Mammary epithelial cell (primary cell): ENCODE measurements at places on chromosomes 5 and 9. TPM values are rescaled to one million over a fixed set of nuclear protein-coding genes. Genes with fewer than 3 reads are reported as not detected.

Gene HTR4
- not detected for polyA plus RNA-seq

Gene ARRDC3
- 6.5 TPM for polyA plus RNA-seq

Gene FBN2
- polyA plus RNA-seq, result 29.2 TPM

Gene RORB
- 0.05 TPM for polyA plus RNA-seq

Gene AJM1
- polyA plus RNA-seq, result 0.40 TPM

Gene TMEM232
- polyA plus RNA-seq, result 0.49 TPM

Gene GARIN3
- polyA plus RNA-seq, result not detected

DNA sequence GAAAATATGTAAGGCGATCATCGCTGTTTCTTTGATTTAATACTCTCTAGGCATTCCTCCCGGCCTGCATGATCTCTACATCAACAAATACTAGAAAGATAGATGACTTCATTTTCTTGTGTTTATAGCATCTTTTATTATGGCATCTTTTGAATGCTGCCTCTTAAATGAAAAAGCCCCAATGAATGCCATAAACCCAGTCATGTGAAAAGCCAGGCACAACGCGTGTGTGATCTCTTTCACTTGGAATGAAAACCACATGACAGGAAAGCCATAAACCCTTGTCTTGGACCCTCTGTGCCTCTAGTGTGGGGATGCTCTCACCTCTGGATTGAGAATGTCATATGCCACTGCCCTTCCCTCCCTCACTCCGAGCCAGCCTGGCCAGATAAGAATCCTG, 476.2 kb downstream of the SEMA5A start:
- no peak for DNase-seq

DNA sequence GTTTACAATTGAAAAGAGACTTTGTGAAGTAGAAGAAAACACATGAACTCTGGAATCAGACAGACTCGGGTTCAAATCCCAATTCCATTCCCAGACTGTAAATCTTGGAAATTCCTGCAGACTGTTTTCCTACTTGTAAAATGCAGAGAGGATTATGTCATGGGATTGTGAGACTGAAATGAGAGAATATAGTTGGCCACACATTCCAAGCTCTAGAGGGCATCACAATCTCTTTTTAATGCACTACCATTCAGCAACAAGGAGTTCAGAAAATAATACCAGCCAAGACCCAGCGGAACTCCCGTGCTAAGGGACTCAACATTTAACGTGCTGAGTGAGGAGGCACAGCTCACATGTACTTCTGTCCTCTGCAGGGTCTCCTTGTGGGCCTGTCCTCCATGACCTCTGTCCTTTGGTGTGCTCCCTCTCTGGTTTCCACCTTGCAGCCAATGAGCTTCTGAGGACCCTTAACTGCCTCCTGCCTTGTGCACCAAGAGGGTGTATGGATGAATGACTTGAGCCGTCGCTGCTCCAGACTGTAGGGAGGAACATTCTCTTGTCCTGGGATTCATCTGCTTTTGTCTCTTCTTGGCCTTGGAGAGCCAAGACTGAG, 263.5 kb downstream of the NTRK2 start:
- peak; percentile 27 for DNase-seq

- DNase-seq, result no peak
Observed at GRCh38 chr9:38175423-38175822, 106.4 kb upstream of the SHB start.

- no peak for DNase-seq
Observed at GRCh38 chr9:127112735-127113161, 9.7 kb downstream of the ANGPTL2 start.

- DNase-seq, result peak; percentile 72
Observed at GRCh38 chr9:127634021-127634420, 21.9 kb downstream of the STXBP1 start.

DNA sequence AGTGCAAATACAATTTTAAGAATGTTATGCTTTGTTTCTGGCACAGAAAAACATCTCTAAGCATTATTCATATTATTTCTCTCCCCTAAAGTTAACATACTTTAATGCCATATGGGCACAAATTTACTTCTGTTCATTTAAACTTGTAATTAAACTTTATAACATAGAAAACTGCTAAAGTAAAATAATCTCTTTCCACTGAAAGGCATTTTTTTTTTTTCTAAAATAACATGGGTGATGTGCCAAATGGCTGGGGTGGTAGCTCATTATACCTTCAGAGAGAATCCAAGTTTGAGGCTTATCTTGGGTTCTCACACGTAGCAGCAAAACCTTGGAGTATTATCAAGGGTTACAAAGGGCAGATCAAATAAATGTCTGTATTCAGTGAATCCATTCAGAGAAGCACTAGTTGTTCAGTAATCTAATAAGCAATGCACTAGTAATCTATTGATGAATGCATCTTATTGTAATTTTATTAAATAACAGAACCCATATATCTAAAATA, 257.6 kb upstream of the POU5F2 start:
- DNase-seq, result no peak

DNA sequence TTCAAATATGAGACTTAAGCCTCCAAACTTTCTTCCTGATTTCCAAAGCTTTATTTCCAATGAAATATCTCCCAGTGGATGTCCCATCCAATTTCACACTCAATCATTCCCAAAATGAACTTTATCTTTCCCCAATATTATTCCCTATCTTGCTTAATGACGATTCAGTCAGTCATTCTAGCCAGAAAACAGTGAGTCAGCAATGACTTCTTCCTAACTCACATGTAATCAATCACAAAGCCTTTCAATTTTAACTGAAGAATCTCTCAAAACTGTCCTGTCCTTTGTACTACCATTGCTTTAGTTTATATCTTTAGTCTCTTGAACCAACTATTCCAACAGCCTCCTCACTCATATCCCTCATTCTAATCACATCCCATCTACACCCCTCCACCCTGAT, 34.9 kb downstream of the NSA2 start:
- peak; percentile 46 for DNase-seq
